ENCODE measurements at places on chromosomes 1 and 21.

DNA sequence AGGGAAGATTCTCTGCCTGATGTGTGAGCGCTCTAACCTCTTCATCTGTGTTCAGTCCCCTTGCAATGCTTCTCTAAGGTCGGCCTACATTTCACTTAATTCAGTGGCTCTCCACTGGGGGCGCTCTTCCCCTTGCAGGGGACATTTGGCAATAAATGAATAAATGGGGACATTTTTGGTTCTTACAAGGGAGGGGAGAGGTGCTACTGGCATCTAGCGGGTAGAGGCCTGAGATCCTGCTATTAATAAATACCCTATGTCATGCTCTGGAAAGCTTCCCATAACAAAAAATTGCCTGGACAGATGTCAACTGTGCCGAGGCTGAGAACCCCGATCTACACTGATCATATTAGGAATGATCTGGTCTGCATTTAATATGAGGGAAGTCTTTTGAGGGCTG is 25.9 kb upstream of the DNAJC11 start:
- DNase-seq: peak; percentile 7

- DNase-seq: no peak
Measured at GRCh38 chr1:227776331-227776771, 39.1 kb upstream of the PRSS38 start.

DNA sequence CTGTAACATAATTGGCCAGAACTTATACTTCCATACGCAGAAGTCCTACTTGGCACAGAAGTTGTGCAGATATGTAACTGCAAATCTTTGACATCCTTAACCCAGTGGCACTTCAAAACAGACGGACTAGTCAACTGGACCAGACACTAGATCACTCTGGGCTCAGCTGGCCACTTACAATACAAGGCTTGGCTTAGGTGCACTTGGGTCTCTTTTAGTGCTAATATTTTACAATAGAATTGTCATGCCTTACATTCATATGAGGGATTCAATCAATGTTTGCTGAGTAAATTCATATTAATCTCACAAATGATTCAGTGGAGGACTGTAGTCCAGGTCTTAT is 20.1 kb downstream of the XKR8 start:
- no peak for DNase-seq

DNA sequence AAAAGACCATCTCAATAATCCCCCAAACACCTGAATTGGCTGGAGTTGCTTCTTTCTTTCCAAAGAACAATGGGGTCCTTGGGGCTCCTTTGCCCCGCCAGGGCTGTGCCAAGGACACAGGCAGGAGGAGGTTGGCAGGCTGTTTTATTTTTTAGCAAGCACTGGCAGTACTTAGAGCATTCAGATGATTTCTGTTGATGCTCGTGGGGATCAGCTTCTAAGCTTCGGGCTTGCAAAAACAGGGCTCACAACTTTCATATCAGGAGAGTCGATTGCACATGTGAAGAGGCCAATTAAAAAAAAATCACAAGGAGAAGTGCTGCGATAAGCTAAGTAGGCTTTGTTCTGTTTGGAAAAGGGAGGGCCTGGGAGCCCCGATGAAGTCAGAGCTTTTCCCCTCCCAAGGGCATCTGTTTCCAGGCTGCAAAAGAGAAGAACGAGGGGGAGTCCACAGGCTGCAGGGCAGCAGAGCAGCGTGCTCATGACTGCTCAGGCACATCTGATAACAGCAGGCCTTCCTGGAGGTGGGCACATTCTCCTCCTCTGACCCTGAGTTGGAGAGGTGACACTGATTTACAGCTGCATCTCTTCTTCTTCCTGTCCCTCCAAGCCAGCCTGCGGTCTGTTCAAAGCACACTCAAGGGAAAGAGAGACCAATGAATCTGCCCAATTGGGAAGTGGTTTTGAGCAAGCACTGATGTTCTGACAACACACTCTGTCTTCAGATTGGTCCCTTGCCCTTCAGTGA is 27.3 kb upstream of the BCAR3 start:
- peak; percentile 26 for DNase-seq

GRCh38 chr1:112971006-112971405 is 15.0 kb upstream of the SLC16A1 start:
- DNase-seq: no peak

DNA sequence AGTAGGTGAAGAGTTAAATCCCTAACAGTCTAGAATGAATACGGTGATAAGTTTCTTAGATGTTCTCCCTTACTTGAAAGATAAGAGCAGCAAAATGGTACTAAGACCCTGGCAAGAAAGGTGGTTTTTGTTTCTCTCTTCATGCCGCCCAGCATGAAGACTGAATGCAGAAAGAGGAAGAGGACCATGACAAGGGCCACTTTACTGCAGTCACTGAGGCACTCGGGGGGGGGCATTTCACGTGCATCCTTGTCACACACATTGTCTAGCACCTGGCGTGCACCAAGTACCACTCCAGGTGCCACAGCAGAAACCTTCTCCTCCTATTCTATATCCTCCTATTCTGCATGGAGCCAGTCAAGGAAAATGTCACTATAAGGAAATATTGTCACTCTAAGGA is 222.0 kb downstream of the TOMM20 start:
- no peak for DNase-seq

DNA sequence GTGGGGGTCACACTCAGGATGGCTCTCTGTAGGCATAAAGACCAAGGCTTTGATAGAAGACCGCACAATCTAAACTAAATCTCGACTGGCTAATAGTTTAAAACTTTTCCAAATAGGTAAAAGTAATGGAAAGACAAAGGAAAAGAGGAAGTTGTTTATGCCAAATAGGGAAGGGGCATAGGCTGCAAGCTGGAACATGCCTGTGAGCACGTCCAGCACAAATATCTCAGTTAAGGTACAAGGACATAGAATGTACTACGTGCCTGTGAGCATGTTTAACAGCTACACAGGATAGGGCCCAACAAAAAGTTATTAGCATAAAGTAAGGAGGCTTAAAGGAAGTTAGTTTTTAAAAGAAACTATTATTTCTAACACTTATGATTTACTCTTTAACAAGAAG is 27.6 kb upstream of the GUCA2A start:
- no peak for DNase-seq

- peak; percentile 100 for DNase-seq
Measured at GRCh38 chr1:40338745-40339419, 21.8 kb upstream of the COL9A2 start.

GRCh38 chr21:37855271-37855646 is 61.0 kb downstream of the KCNJ6 start:
- DNase-seq: no peak

- no peak for DNase-seq
Measured at GRCh38 chr1:219120624-219121544, 52.8 kb upstream of the LYPLAL1 start.

DNA sequence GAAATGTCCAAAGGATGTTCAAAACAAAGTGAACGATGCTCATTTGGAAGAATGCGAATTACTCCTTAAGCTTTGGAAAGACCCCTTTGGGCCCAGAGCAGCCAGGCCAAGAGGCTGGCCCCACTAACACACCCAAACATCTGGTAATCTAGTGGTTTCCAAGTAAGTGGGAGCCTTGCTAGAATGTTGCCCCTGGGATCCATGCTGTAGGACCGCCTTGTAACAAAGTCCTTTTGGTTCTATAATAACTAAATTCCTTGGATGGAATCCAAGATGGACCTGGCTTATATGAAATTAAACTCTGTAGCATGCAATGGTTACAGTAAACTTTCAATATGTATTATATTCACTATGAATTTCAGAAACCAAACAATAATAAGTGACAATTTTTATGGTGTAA is 25.3 kb downstream of the GPR3 start:
- no peak for DNase-seq

GRCh38 chr1:101748077-101748476 is 248.6 kb downstream of the OLFM3 start:
- no peak for DNase-seq

DNA sequence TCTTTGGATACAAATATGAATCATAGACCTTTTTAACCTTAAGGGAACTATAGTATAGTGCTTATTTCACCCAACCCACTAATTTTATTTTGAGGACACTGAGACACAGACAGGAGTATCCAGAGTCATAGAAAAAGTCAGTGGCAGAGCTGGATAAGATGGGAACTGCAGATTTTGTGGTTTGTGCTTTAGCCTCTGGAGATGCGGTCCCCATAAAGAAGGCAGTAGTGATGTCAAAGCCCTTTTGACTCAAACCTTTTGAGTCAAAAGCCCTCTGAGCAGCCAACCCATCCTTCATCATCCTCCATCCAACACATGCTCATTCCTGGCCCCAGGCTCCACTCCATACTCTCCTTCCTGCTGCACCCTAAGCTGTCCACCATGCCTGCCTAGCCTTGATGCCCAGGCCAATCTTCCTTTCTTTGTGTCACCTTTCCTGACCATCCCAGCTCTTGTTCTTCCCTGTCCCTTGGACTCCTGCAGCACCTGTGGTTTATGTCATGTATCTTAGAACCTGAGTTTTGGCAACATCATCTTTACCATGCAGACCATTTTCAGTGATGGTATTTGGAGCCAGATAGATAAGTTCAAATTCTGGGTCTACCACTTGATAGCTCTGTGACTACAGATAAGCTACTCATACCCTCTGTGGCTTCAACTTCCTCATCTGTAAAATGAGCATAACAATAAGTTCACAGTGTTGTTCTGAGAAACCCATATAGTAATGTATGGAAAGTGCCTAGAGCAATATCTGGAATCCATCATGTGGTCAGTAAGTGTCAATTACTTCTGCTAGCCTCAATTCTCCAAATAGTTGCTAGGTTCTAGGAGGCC is 20.1 kb downstream of the SLAMF1 start:
- DNase-seq: no peak

GRCh38 chr1:173009597-173009996 is 41.1 kb downstream of the TNFSF18 start:
- DNase-seq: no peak

DNA sequence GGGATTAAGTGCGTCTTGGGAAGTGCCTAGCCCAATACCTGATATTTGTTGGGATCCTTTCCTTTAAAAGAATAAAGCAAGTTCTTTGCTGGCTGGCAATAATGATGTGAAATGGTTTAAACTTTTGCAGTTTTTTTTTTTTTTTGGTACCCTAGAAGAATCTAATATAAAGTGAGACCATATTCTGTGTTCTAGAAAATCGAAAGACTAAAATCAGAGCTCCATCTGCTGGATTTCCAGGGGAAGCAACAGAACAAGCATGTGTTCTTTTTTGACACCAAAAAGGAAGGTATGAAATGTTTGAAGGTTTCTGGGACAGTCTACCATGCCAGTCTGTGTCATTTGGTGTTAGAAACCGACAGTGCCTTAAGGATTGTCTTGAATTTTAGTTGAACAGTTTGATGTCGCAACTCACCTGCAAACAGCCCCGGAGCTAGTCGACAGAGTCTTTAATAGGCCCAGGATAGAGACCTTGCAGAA is 6.4 kb downstream of the UTP11 start:
- DNase-seq: no peak

GRCh38 chr1:224631462-224632115 is 15.5 kb downstream of the CNIH3 start:
- DNase-seq: no peak
